ENCODE measurements at places on chromosomes 16 and 17. TPM values are rescaled to one million over a fixed set of nuclear protein-coding genes. Genes with fewer than 3 reads are reported as not detected.

DNA sequence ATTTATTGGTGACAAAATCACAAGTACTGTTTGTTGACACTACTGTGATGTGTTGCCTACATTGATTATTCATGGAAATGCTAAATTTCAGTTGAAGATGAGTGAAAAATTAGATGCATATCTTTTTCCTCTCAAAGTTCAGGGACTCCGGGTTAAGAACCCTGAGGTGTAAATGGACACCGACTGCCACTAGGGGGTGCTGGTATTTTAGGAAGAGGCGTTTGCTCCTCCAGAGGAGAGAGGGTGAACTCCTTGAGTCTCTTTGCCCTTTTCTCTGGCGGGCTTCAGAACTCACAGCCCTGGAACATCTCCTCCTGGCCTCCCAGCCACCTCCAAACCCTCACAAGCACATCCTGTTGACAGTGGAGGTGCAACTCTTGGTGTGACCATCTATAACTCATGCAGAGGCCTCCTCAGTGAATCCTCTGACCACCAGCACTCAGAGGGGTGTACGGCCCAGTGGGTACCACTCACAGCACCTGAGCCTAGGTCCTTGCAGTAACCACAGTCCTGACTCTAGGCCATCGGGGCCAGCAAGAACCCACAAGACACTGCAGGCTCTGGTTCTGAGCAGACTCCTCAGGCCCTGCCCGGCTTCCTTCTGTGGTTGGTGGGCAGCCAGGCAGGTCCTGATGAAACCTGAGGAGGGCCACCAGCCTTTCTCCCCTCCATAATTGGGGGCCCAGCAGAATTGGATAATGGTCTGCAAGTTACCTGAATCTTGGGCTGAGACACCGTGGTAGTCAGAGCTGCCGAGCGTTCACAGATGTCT, 26.2 kb upstream of the PIK3R5 start:
- peak; percentile 76 for DNase-seq

GRCh38 chr17:69732272-69732918, 317.9 kb downstream of the MAP2K6 start:
- no peak for DNase-seq

DNA sequence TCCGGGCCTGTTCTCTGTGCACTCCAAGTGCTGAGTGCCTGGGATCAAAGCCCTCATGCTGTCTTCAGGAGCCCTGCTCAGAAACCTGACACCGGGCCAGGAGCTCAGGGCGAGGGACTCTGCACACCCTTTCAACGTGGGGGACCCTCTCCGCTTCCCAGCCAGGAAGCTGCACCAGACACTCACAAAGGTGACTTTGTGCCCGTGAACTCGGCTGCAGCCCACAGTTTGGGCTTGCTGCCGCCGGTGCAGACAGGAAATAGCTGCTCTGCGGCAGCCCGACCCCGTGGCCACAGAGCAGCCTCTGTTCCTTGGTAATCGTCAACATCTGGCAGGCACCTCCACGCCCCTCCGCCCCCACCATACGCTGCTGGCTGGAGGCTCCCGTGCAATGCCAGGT, 93.4 kb upstream of the METRNL start:
- DNase-seq = no peak

GRCh38 chr16:11581678-11582077, 5.0 kb downstream of the LITAF start:
- DNase-seq = no peak

DNA sequence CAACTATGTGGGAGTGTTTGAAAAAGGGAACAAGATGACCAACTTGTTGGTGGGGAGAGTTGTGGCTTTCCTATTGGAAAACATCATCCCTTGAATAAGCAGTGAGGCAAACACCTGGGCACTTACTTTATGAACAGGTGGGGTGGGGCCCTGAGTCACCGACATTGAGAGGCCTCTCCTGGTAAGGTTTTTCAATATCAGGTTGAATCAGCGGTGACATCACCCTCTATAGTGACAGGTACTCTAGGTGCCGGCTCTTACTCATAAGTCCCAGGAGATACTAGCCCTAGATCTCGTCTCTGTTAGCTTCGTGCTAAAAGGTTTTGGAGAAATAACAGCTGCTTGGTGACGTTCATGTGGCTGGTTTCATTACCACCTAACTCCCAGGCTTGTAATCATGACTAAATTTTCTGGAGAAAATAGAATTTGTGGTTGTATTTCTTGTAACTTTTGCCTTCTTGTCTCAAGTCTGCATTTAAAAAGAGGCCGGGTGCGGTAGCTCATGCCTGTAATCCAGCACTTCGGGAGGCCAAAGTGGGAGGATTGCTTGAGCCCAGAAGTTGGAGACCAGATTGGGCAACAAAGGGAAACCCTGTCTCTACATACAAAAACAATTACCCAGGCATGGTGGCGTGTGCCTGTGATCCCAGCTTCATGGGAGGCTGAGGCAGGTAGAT, 19.3 kb downstream of the CDH1 start:
- peak; percentile 37 for DNase-seq

- no peak for DNase-seq
These were observed 6.2 kb upstream of the HEXIM2 start for GRCh38 chr17:45155483-45155882.

DNA sequence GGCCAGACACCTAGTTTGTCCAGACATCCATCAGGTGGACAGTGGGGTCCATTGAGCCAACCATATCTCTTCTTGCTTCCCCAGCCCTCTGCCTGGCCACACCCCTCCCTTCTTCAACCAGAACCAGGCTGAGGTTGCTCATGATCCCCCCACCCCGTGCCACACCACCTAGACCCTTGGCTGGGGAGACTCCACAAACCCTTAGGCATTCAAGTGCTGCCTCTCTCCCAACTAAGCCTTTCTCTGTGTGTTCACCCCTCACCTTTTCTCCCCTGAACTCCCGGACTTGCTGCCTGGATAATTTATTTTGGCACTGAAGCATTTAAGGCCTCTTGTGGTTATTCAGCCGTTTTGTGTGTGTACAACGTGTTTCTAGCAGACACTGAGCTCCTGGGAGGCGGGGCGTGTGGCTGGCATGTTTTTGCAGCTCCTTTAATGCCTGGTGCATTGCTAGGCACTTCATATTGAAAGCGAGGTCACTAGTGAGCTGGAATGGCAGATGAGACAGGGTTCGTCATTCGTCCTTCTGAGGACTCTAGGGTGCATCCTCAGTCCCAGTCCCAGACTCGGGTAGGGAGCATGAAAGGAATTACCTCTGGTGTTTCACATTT, 28.7 kb downstream of the CACNA1G start:
- no peak for DNase-seq

DNA sequence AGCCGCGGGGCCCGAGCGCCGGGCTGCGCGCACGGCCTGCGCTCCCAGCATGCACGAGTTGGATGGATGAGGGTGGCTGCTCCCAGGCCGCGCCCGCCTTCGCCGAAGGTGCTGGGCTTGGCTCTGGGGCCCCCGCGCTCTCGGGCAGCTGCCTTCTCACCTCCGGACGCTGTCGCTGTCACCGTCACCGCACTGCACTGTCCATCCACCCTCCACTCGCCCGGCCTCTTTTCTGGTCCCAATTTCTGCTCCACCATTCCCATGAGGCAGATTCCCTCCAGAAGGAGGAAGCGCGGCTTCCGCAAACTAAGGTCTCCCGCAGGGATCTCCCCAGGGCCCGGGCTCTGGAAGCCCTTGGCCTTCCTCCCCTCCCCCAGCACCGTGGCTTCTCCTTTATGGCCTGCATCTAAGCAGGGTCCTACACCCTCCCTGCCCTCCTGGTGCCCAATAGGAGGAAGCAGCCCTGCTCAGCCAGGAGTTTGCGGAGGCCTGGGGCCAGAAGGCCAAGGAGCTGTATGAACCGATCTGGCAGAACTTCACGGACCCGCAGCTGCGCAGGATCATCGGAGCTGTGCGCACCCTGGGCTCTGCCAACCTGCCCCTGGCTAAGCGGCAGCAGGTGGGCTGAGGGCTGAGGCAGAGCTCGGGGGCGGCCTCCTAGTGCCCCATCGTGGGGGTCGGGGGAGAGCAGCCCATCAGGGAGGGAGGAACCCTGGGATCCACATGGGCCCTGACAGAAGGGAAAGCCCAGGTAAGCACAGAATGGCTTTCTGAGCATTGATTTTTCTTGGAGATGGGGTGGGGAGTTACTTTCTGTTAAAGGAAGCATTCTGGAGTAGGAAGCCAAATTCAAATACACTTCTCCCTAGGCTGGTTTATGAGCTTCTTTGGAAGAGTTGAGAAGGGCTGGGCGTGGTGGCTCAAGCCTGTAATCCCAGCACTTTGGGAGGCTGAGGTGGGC, 899 bp downstream of the ACE start:
- DNase-seq = no peak

GRCh38 chr16:70476272-70477020, 22.1 kb downstream of the FCSK start:
- DNase-seq = no peak

GRCh38 chr17:68704871-68705713, 103.9 kb upstream of the FAM20A start:
- DNase-seq = no peak

- DNase-seq = no peak
These were observed 19.0 kb upstream of the XYLT2 start for GRCh38 chr17:50326831-50327364.

DNA sequence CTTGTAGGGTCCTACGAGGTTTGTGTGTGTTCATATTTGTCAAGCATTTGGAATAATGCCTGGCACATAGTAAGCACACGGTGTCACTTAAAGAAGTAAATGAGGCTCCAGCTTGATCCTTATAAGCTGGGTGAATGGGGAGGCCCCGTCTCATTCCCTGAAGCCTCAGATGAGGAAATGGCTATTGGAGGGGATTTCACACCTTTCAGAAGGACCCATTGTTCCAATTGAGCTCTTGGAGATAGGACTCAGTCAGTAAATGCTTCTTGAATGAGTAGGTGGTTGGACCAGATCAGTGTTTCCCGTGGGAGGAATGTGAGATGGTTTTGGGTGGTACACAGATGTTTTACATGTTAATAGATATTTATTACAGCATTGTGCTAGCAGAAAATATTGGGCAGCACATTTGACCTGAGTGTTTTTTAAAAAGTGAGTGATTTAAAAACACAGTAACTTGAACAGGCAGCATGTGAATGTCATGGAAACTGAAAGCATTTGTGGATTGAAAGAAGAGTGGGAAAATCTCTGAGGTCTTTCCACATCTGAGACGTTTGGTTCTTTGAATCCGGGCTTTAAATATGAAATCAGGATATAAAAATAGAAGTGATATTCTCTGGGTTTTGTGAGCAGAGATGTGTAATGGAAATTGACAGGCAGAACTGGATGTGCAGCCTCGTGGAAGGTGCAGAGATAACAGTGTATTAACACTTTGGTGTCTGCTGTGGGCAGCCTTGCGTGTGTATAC, 36.4 kb upstream of the ARHGAP17 start:
- peak; percentile 25 for DNase-seq

GRCh38 chr16:50473356-50473945, 74.7 kb upstream of the NKD1 start:
- DNase-seq = no peak

DNA sequence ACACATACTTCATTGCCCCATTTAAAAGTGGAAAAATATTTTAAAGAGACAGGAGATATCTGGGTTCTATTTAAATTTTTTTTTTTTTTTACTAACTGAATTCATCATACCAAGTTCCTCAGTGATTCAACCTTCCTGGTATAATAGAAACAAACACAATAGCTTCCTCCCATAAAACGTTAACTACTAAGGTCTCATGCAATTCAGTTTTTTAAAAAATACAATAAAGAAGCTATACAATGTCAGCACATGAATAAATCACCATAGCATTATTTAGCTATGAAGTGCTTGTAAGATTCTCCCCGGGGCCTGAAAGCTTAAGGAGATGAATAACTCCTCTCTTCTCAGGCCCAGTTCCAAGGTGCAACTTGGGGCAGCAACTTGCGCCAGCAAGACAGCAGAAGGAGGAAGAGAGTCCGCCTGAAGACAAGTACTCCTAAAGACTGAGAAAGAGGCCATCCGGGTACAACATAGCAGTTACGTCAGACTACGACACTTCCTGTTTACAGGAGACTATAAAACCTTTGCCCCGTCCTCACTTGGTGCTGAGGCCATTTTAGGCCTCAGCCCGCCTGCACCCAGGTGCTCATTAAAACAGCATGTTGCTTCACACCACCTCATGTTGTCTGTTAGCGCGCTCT, 81.5 kb downstream of the MYO1D start:
- no peak for DNase-seq

DNA sequence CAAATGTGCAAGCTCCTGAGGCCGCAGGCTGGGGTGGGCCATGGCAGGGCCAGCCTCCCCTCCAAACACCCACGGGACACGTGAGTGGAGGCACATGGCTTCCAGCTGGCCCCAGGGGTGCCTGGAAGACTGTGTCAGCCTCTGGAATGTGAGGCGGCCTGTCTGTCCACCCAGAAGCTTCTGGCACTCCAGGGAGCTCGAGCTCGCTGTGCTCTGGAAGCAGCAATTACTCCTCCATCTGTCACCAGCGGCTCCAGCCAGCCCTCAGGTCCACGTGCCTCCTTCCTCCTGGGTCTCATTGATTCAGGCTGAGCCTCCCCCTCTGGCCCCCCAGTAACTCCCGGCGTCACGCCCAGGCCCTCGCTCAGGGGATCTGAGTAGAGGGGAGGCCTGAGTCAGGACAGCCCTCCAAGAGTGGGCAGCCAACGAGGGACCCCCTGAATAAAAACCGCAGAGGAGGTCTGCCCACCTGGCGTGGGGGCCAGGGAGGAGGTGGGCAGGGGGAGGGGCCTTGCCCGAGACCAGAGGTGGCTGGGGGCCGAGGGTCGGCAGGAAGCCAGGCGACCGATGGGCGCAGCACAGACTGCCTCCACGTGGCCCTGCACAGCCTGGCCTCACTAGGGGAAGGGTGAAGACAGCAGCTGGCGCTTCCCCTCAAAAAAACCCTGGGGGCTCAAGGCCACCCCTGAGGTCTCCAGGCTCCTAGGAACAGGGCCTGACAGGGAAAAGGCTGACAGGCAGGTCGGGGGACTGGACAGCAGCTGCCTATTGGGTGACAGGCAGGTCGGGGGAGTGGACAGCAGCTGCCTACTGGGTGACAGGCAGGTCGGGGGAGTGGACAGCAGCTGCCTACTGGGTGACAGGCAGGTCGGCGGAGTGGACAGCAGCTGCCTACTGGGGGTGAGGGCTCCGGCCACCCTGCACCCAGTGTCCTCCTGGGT, 11.9 kb downstream of the PIEZO1 start:
- no peak for DNase-seq

DNA sequence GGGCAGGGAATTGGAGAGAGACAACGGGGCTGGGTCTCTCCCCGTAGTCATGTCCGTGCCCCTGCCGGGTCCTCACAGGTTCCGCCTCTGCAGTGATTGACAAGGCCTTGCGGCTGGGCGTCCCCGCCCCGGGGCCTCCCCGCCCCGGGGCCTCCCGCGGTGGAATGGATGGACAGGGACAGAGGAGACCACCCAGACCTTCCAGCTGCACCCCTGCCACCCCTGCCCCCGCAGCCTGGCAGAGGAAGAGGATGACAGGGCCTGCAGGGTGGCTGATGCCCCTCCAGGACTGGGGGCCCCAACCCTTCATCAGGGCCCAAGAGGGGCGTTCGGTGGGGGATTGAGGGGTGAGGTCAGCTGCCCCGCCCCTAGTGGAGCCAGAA, 216.4 kb upstream of the CIBAR2 start:
- DNase-seq = no peak

KRT33A gene
- not detected for polyA plus RNA-seq

CES4A gene
- 3.5 TPM for polyA plus RNA-seq

CFAP97D1 gene
- polyA plus RNA-seq = 0.04 TPM

ETV4 gene
- 14.0 TPM for polyA plus RNA-seq

KRT32 gene
- not detected for polyA plus RNA-seq

TMIGD1 gene
- not detected for polyA plus RNA-seq

DNAH9 gene
- 0.04 TPM for polyA plus RNA-seq

LDAF1 gene
- 12.9 TPM for polyA plus RNA-seq

All from A549 (cell line).